ENCODE measurements at places on chromosomes 2 and 18.
A peak's percentile ranks its signal among the peaks of the same experiment; 100 is the strongest.

DNA sequence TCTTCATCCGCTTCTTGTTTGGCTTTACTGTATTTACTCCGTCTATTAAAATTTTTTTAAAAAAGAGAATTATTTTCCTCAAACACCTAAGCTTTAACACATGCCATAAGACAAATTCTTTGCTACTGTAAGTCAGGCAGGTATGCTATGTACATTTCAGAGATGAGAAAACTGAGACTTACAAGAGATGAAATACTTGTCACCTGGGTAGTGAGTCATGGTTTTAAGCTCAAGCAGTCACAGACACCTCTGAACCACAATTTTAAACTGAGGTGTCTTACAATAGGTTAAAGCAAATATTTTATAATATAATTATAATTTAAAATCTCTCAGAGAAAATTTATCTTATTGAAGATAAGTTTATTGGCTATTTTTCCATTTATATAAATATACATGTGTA, 126.0 kb downstream of the EPHA4 start:
- DNase-seq: no peak

DNA sequence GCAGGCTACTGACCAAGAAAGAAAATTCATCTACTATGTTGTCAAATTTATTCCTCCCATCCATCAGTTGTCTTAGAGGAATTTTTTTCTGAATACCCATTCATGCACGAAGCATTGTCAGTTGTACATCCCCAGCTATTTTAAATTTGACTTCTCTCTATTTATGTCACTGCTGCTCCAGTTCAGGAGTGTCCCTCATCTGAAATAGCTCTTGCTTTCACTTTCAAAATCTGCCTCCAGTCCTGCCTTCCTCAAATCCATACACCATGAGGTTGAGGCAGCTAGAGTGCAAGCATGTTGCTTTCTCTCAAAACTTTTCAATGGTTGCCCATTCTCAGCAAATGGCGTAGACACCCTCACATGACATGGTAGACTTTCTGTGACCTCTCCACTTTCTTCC, 335.4 kb upstream of the CDH2 start:
- no peak for DNase-seq

DNA sequence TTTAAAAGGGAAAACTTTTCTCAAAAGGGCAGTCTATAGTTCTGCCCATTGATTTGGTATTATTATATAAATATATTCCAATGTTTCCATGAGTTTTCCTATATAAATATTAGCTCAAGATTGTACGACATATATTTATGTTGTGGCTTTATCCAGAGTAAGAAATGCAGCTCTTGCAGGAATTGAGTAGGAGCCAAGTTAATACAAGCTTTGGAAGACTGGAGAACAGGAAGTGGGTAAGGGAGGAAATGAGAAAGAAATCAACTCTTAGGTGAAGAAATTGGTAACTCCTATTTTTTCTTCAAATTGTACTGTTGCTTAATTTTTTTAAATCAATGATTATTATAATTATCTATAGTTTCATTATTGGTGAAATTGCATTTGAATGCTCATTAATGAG, 105.4 kb upstream of the FAM117B start:
- peak; percentile 50 for DNase-seq

- DNase-seq: no peak
Measured at GRCh38 chr2:120805602-120806001, 69.9 kb downstream of the GLI2 start.

- DNase-seq: no peak
Measured at GRCh38 chr2:11588228-11589110, 54.6 kb downstream of the GREB1 start.

GRCh38 chr2:25980951-25981350, 1.3 kb downstream of the KIF3C start:
- no peak for DNase-seq

GRCh38 chr2:153163055-153163454, 315.5 kb downstream of the RPRM start:
- peak; percentile 6 for DNase-seq

GRCh38 chr2:171318463-171318934, 115.3 kb downstream of the METTL8 start:
- peak; percentile 28 for DNase-seq

- no peak for DNase-seq
Measured at GRCh38 chr2:43708178-43708577, 31.9 kb upstream of the C1GALT1C1L start.

DNA sequence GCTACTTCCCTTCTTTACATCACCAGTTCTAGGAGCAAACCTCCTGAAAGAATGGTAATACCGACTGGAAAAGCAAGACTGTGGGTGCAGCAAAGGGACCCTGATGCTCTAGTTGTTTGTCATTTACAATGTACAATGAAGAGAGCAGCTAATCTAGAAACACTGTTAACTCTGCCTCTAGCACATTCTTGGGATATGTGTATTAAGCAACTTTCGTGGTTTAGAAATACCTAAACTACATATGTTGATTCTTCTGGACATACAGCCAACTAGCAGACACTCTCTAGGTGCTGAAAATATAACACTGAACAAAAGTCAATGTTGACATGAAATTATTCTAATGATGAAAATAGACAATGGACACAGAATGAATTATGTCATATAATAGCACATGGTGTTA, 440.3 kb upstream of the MC4R start:
- no peak for DNase-seq

DNA sequence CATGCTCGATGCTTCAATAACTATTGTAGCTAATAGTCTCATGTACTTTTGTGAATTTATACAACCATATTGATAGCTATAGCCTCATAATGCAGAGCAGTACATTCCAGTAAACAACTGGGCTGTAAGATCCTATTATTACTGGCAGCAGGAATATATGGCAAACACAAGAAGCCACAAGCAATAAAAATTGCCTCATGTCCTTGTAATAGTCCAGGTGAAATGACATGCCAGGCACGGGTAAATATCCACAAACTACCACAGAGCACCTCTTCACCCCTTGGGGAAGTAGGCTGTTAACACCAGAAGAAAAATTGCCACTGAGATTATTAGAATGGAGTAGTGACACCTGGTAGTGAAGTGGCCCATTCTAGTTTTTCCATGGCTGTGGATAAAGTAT, 158.3 kb downstream of the MTX2 start:
- DNase-seq: no peak

GRCh38 chr2:236582968-236583367, 13.3 kb downstream of the ACKR3 start:
- no peak for DNase-seq

- DNase-seq: no peak
Measured at GRCh38 chr18:6795307-6795706, 65.8 kb downstream of the ARHGAP28 start.

DNA sequence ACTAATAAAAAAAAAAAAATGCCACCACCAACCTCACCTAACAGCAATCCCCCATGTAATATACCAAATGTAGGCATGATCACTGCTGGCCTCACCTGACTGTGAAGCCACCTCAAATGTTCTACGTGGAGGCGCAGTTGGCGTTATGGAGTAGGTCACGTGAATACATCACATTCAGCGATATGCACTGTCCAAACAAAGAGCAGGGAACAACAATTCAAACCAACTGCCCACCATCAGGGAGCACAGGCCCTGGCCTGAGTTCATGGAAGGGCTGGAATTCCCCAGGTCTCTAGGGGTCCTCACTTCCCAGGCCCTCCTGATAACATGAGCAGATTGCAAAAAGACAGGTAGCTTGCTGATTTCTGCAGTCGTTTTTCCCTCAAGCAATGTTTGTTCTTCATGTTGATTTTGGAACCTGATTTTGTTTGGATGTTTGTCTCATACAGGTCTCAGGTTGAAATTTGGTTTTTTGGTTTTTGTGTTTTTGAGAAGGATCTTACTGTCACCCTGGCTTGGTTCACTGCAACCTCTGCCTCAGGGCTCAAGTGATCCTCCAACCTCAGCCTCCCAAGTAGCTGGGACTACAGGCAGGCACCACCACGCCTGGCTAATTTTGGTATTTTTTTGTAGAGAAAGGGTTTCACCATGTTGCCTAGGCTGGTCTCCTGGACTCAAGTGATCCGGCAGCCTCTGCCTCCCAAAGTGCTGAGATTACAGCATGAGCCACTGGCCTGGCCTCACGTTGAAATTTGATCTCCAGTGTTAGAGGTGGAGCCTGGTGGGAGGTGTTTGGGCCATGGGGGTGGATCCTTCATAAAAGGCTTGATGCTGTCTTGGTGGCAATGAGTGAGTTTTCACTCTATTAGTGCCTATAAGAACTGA, 15.5 kb downstream of the TBC1D8 start:
- DNase-seq: no peak

DNA sequence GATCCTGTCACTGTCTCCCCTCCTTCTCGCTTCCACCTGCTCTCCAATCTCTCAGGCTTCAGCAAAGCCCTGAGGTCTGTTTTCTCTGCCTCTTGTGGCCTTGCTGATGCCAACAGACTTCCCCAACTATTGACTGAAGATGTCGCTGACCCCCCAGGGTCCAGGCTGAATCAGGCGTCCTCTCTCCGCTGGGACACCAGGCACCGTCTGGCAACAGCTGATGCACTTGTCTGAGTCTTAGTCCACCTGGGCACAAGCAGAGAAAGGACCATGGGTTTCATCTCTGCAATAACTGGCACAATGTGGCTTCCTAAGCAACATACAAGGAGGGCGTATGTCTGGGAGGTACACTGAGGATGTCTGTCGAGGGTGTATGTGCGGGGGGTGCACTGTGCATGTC, 248.7 kb upstream of the MYT1L start:
- no peak for DNase-seq

- no peak for DNase-seq
Measured at GRCh38 chr18:51461956-51462355, 264.5 kb upstream of the MEX3C start.

GRCh38 chr2:76760367-76760704, 761.8 kb downstream of the LRRTM4 start:
- no peak for DNase-seq

- DNase-seq: no peak
Measured at GRCh38 chr2:37654932-37655841, 16.3 kb downstream of the CDC42EP3 start.

DNA sequence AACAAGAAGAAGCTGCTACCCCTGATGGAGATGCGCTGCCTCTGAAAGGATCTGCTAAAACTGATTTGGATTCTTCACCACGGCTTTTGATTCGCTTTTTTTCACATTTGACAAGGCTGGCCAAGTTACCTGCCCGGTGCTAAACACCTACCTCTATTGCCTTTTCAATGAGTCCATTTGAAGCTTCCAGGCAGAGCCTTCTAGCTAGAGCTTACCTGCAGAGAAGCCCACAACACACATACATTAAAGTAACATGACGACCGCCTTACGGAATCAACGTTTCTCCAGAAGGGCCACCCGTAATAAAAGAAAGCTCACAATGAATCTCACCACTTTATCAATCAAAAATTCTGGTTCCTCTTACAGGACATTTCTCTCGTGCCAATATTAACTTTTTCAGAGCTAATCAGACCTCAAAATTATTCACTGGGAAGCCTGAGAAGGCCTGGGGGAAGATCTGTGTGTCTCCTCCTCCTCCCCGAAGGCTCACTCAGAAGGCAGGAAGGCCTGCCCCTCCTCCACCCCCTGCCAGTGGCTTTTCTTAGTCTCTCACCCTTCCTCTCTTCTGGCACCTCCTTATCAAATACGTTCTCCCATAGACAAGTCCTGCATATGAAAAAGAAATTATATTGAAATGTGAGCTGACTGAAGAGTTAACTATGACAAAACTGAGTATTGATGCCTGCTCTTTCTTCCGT, 171.0 kb downstream of the DNER start:
- DNase-seq: no peak

GRCh38 chr18:28584731-28585130, 407.8 kb upstream of the CDH2 start:
- DNase-seq: peak; percentile 33

DNA sequence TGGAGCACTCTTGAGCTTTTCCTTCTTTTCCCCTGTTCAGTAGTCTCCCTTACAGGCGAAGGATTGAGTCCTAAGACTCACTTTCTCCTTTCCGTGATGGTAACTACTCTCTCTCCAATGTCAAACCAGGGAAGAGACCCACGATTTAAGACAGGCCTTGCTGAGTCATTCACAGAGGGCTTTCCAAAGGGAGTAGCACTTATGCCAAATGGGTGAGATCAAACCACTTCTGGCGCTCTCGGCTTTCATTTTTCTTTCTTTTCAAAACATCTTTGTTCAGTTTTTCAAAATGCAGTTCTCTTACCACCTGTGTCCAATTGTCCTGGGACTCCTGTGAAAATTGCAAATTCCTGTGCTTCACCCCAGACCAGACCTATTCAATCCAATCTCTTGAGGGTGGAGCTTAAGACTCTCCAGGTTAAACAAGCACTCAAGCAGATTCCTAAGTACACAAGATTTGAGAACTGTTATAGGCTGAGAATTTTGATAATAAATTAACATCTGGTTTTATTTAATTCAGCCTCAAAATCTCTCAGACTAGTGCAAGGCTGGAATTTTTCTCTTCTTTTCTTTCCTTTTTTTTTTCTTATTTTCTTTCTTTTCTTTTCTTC, 14.4 kb upstream of the MRPL19 start:
- peak; percentile 47 for DNase-seq

GRCh38 chr2:47724221-47724981, 58.5 kb upstream of the MSH6 start:
- no peak for DNase-seq

DNA sequence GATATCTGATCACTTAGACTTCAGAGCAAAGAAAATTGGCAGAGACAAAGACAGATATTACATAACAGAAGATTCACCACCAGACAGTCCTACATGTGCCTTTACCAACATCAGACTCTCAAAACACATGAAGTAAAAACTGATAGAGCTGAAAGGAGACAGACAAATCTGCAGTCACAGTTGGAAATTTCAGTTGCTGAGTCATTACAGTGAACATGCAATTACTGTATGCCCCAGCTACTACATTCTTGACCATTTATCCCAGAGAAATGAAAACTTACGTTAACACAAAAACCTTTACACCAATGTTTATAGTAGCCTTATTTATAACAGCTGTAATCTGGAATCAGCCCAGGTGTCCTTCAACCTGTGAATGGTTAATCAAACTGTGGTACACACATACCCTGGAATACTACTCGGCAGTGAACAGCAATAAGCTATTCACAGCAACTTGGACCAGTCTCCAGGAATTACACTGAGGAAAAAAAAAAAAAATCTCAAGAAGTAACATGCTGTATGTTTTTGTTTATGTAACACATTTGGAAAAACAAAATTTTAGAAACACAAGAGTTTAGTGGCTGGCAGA, 7.5 kb upstream of the SCLY start:
- DNase-seq: no peak

DNA sequence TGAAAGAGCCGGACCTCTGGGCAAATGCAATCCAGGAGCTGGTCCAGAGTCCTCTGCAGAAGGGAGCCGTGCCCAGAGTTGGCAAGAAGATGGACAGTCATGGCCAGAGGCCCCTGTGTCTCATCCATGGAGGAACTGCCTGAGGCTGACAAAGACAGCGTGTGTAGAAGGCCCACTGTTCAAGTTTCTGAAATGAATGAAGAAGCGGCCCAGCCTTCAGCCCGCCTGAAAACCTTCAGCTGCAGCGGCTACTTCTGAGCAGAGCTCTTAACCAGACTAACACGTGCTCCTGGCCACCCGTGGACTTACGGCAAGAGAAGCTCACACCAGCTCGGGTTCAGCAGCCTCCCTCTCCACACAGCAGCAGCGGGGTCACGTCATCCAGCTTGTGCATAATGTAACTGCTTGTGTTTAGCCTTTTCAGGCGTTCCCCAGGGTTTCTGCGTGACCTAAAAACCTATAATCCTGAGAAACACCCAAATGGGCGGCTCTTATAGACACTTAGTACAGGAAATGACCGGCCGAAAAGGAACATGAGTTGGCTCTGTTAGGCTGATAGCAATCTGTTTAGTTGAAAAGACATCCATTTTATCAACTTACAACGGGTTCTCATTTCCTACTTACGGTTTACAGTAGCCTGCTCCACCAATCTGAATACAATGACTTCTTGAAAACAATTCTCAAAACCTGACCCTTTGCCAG, at the start of gene FAM124B:
Gene FAM124B, minus strand, starts transcription at position 467 of the 702 bp plus-strand sequence. Its CDS starts 339 bp downstream, at position 128.
- DNase-seq: no peak

GRCh38 chr2:229849073-229849472, 72.7 kb downstream of the TRIP12 start:
- DNase-seq: no peak

All from GM03348 (cell line).